Skeletal muscle cell (primary cell): ENCODE measurements at places on chromosomes 2 and 18.

DNA sequence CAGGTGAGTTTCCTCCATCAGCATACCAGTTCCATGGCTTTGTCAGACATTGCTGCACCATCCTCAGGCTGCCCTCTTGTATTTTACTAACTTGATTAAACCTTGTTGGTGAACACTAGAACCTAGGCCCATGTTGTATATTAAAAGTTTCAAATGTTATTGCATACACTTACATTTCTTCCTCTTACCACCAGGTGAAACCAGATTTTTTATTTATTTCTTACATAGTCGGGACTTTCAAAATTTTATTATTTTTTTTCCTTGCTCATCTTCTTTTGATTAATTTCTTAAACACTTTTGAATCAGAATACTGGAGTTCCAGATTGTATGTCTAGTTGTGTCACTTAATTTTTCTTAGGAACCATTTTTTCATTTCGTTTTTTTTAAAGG is 5.9 kb downstream of the CERS6 start:
- DNase-seq = no peak

- no peak for DNase-seq
Observed at GRCh38 chr18:32096946-32097345, 5.3 kb downstream of the RNF138 start.

GRCh38 chr2:45833968-45834344 is 182.5 kb downstream of the PRKCE start:
- DNase-seq = no peak

- no peak for DNase-seq
Observed at GRCh38 chr2:29991086-29991485, 69.7 kb upstream of the ALK start.

GRCh38 chr2:207108440-207108839 is 57.3 kb downstream of the KLF7 start:
- no peak for DNase-seq

DNA sequence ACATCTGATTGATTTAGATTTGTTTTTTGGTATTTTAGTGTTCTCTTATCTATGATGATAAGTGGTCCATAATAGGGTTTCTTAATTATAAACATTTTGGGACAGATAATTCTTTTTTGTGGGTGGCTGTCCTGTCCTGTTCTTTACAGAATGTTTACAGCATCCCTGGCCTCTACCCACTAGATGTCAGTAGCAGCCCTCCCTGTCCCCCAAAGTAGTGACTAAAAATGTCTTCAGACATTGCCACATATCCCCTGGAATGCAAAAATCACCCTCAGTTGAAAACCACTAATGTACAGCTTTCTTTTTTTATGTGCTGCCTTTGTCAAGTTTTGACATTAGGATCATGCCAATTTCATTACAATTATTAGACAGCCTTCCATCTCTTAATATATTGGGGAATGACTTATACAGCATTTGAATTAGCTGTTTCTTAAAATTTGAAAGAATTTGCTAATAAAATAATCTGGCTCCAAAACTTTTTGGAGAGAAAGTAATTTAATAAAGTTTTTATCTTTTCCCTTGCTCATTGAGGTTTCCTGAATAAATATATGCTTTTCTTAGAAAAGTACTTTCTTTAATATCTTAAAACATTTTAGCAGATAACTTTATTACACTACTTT is 19.5 kb downstream of the WIPF1 start:
- DNase-seq = peak; percentile 36

DNA sequence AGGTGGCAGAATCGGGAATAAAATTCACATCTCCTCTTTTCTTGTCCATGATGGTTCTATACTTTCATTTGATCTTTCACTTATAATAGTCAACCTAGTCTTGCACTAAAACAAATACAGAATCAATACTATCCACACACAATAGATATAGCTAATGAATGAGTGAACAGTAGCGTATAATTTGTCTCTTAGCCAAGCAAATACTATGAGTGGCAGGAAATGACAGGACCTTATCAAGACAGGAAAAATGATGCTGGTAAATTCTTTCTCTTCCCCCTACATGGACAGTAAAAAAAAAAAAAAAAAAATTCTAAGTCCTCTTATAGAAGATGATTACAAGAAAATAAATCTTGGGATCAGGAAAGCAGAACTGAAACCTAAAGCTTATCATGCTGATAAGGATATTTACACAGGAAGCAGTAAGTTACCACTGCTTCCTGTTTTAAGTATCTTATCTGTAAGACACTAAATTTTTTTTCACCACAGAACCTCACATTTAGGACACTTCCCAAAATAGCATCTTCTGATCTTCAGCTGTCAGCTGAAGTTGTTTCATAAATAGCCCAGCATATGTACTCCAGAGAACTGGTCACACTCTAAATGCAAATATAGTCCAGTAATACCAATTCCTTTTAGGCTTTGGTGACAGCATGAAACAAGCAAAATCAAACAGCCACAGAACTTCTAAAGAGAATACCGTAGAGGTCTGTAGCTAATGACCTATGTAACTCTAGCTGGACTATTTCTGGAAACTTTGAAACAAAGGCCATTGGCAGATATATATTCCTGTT is 27.0 kb downstream of the IRS1 start:
- DNase-seq = no peak

DNA sequence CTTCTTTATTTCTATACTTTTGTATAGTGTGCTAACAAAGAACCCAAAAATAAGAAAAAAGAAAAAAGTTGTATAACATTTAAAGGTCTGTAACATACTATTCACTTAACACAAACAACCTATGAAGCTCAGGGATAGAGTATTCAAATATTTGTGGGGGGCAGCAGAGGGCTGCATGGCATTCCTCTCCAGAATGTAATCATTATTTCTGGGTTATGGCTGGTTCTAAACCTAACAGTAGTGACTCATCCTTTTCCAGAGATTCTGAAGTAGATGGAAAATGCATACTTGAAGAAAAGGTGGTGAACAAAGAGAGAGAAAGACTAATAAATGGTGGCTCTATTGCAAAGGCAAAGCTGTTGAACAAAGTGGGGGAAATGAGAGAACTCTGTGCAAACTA is 249.4 kb downstream of the NRXN1 start:
- DNase-seq = no peak

GRCh38 chr2:170396799-170397459 is 219.0 kb downstream of the MYO3B start:
- DNase-seq = no peak

GRCh38 chr2:127658146-127658545 is 12.2 kb downstream of the GPR17 start:
- DNase-seq = no peak

- DNase-seq = no peak
Observed at GRCh38 chr18:26655525-26656430, 107.4 kb upstream of the KCTD1 start.

DNA sequence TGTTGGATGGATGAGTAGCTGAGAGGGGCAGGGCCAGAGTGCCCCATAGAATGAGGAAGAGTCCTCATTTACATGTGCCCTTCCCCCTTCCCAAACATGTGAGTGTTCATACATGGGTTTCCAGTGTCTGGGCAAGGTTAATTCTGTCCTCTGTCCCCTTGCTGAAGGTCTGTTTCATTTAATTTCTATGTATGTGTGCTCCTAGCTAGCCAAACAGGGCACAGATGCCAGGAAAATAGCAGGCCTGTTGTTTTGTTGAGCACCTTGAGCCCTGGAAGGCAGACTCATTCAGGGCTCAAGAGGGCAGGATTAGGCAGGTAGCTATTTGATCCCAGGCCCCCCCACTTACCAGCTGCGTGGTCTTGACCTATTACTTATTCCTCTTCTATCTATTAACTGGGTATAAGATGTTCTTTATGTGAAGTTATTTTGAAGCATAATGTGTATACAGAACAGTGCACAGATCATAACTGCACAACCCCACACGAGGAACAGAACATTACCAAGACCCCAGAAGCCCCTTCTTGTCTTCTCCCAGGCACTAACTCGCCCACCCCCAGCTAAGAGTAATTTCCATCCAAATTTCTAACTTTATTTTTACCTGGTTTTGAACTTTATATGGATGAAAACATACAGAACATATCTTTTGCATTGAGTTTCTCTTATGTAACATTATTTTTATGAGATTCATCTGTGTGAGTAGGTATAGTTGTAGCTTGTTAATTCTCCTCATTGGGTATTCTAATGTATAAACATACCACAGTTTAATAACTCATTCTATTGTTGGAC is 164.3 kb downstream of the RPIA start:
- no peak for DNase-seq

DNA sequence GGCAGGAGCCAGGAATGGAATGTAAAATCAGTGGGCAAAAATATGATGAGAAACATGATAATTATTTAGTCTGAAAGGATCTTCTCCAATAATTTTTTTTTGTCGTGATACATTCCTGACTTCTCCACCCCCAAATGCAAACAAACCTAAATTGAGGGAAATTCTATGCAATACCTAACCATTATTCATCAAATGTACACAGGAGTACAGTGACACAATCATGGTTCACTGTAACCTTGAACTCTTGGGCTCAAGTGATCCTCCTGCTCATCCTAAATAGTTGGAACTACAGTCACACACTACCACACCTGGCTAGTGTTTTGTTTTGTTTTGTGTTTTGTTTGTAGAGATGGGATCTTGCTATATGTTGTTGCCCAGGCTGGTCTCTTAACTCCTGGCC is 46.5 kb downstream of the RAB10 start:
- no peak for DNase-seq

- no peak for DNase-seq
Observed at GRCh38 chr2:231530099-231531011, at the start of gene NMUR1. NMUR1 (minus strand) TSS chr2:231530445; CDS start chr2:231530361, 84 bp downstream.

GRCh38 chr2:239831001-239831731 is 194.0 kb downstream of the NDUFA10 start:
- DNase-seq = no peak

GRCh38 chr18:32368991-32369390 is 101.7 kb downstream of the GAREM1 start:
- no peak for DNase-seq

GRCh38 chr2:119826370-119826961 is 66.7 kb downstream of the PTPN4 start:
- no peak for DNase-seq

DNA sequence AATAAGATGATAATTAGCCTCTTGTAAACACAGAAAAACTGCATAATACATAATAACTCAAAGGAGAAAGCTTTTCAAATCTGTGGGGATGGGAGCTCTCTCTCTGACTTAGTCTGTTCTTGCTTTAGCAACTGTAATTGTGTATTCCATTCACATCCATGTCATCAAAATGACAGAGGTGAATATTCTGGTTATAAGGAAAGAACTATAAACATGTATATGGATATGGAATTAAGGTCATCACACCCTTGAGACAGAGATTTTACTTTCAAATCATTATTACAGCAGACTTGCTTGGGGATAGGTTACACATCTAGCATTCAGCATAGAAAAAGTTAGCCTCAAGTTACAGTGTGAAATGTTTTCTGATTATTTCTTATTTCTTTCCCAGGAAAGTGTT is 497.7 kb downstream of the LRP1B start:
- DNase-seq = no peak

- DNase-seq = no peak
Observed at GRCh38 chr18:136433-136832, 21.9 kb upstream of the USP14 start.
